ENCODE measurements at places on chromosomes 2 and 18.

DNA sequence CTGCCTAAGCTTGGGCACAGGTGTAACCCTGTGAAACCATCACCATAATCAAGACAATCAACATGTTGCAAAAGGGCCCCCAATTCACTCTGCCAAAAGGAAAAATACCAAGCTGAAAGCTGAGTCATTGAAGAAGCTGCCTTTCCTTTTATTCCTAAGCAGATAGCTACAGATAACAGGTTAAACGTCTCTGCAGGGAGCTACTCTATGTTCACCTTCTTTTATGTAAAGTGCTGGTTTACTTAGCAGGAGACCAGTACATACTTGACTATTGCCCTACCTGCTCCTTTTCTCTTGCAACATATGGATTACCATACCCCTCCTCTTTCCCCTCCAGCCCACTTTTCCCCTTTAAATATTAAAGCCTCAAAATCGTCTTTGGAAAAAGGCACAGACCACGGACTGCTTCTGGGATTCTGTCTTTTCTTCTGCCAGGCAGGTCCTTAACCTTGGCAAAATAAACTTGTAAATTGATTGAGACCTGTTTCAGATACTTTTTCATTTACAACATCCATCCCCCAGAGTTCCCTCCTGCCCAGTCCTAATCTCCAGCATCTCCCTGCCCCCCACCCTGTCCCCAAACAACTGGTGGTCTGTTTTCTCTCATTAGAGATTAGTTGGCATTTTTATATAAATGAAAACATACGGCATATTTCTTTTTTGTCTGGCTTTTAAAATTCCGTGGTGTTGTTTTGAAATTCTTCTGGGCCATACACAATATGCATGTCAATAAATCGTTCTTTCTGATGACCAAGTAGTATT, 37.8 kb upstream of the LDLRAD4 start:
- DNase-seq = no peak

- no peak for DNase-seq
Observed at GRCh38 chr2:215657844-215658243, 222.0 kb upstream of the FN1 start.

DNA sequence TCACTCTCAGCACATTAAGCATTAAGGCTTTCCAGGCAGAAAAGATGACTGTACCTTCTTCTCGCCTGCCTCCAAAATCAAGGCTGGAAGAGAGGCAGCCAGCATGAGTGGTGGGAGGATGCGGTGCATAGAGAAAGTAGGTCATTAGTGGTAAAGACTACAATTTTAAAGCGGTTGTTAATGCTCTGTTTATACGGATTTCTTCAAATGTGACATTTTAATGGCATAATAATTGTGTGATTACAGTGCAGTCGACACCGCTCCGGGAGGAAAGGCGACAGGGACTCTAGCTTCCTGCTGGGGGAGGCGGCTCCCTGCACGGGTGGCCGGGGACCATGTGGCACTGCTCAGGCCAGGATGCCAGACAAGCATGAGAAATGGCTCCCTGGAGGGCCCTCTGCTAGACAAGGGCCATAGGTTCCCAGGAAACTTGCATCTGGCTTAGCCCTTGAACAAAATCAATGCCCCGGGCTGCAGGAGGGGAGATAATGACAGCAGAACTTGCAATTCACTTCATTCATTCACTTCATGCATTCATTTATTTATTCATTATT, 129.6 kb downstream of the GALNT14 start:
- DNase-seq = no peak

DNA sequence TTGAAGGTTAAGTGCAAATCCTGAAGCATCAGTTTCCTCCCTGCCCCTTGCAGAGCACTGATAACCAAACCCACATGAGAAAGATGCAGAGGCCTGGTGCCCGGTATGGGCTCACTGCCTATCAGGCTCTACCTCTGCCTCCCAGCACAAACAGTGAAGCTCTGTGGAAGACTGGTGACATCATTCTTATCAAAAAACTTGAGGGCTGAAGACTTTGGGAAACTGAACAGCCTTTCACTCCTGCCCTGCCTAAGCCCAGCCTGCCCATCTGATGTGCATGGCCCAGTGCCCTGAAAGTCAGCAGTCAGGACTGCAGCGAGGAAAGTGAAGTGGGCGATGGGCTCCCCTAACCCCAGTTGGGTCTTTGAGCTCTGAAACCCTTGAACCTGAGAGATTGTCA, 174.8 kb upstream of the ARL4C start:
- no peak for DNase-seq

DNA sequence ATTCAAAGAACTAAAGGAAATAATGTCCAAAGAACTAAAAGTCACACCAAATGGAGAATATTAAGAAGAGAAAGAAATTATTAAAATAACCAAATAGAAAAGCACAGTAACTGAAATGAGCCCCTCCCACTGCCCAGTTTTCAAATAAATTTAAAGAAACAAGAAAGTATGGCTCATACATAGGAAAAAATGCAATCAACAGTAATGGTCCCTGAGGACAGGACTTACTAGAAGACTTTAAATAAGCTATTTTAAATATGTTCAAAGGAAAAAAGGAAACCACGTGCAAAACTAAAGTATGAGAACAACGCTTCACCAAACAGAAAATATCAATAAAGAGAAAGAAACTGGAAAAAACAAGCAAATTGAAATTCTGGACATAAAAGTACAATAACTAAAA, 58.9 kb downstream of the TMEM131 start:
- no peak for DNase-seq

- DNase-seq = no peak
Observed at GRCh38 chr2:238861766-238862315, 14.0 kb downstream of the TWIST2 start.

DNA sequence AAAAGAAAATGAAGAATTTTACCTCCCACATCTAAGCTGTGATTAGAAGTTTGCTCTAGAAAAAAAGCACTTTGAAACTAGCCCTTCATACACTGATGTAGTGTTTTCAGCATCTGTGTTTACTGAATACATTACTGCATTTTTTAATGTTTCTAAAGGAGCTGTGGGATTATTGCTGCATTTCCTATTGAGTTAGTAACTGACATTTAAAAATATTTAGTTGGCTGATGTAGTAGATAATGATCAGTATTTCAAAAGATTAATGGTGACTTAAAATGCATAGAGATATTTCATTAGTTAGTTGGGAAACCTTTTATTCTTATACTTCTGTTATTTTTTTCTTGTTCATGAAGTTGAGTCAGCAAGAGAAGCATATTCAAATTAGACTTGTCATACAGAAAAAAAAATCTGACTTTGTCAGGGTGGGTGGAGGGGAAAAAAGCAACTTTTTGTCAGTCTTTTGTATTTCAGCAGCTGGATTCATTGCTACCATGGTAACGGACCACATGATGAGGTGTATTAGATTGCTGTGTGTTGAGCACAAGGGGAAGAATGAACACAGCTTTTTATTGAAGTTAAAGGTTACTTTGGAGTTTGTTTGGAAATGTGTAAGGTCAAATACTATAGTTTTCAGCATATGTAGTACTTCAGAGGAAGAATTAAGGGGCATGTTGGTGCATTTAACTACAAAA, at the start of gene DTNA:
TSS of gene DTNA (plus strand) at position 549 of the 692 bp plus-strand sequence. CDS start 45,679 bp downstream, outside the sequence.
- no peak for DNase-seq

GRCh38 chr2:15750433-15750814, 158.8 kb downstream of the DDX1 start:
- no peak for DNase-seq

- no peak for DNase-seq
Observed at GRCh38 chr2:3066831-3067230, 310.8 kb downstream of the EIPR1 start.

- no peak for DNase-seq
Observed at GRCh38 chr2:73700131-73700611, 37.0 kb downstream of the TPRKB start.

DNA sequence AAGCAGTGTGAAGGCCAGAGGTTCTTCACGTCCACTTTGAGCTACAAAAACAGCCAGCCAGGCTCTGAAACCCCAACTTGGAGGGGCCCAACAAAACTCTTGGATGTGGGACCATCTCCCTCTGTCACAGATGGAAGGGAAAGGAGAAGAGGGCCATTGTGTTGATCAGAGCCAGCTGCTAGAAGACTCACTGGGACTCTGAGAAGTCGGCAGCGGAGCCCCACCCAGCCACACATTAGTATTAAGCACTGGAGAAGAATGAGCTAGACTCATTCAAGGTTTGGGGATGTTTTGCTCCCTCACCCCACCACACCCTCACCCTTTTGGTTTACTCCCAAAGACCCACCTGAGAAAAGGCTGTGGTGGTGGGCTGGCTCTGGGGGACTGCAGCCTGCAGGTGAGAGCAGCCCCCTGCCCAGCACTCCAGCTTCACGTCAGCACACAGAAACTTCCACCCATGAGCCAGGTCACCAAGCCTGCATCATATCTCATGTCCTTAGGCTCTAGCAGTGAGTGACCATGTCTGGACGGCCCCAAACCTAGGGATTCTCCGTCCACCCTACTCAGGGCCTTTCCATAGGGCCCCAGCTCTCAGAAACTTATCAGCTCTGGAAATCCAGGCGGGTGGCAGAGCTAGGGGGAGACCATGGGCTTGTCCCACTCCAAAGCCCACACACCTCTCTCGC, 12.6 kb downstream of the TEX51 start:
- no peak for DNase-seq

DNA sequence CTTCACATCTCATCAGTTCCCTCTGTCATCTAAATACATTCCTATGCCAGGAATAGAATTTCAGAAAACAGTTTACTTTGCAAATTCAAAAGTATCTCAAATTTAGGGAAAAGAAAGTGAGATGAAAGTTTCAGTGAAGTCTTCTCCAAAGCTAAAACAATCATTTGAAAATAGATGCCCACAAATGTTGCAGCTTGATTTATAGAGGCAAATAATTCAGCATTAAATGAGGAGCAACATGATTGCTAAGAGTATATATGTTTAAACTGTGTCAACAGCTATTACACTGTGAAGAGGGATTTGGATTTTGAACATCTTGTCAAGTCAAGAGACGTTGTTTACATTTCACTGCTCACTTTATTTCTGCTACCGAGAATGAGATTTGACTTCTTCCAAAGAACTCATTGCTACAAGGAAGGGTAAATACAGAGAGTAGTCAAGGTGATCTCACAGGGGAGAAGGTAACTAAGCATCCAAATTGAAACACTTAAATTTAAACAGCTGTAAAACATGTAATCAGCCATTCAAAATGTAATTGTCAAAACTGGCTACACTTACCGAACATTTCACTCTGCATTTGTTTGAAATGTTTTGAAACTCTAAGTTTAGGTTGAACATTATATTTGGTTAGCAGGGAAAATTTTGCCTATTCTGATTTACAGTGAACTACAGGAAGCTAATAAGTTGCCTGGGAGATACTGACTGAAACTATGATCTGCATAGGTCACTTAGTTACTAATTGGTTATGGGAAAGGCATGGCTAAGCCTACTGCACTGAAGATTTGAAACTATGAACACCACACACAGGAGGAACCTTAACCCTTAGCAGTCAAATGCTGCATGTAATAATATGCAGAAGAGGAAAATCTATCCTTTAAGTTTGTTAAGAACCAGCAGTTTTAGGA, 33.2 kb upstream of the GALNT3 start:
- no peak for DNase-seq

DNA sequence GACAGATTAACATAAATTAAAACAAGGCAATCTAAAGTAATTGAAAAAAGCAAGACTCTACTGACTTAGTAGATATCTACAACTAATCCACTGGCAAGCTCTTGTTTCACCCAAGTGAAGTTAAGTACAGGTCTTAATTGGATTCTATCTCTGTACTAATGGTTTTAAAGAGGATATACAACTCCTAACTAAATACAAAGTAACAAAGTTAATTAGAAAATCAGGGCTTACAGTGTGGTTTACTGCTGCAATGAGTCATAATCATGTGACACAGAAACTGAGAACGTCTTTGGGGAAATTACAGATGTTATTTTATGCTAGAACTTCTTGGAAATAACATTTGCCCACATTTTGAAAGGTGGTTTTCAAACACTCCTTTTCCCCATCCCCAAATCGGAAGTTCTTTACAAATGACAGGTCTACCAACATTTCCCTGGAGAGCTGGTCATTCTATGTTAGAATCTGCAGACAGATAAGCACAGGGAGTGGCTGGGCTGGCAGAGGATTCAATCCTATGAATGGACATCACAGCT, 245.3 kb downstream of the STK39 start:
- DNase-seq = no peak

- DNase-seq = no peak
Observed at GRCh38 chr2:8662239-8662879, 19.5 kb upstream of the ID2 start.

- DNase-seq = no peak
Observed at GRCh38 chr18:40314199-40314598, 1640.8 kb upstream of the PIK3C3 start.

- no peak for DNase-seq
Observed at GRCh38 chr2:239991689-239992314, 33.3 kb downstream of the NDUFA10 start.

- no peak for DNase-seq
Observed at GRCh38 chr2:206488623-206489022, 45.3 kb downstream of the ADAM23 start.

- no peak for DNase-seq
Observed at GRCh38 chr18:21439431-21439846, 161.1 kb downstream of the ESCO1 start.

DNA sequence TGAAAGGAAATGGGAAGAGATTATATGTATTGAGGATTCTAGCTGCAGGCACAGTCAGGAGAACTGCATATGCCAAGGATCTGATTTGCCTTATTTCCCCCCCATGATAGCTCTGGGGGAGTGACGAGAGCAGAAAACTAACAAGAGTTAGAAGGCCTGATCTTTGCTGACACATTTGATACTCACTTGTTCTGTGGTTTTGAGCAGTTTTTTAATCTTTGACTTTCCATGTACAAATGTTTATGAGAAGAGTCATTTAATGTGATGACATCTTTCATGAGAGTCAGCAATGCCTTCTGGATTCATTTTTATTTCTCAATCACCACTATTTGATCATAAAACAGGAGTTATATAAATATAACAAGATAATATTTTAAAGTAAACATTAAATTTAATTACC, 12.7 kb upstream of the SERPINB7 start:
- no peak for DNase-seq

GRCh38 chr2:188523919-188524318, 232.2 kb downstream of the GULP1 start:
- no peak for DNase-seq

GRCh38 chr2:173909846-173910245, 55.3 kb downstream of the SP3 start:
- no peak for DNase-seq

DNA sequence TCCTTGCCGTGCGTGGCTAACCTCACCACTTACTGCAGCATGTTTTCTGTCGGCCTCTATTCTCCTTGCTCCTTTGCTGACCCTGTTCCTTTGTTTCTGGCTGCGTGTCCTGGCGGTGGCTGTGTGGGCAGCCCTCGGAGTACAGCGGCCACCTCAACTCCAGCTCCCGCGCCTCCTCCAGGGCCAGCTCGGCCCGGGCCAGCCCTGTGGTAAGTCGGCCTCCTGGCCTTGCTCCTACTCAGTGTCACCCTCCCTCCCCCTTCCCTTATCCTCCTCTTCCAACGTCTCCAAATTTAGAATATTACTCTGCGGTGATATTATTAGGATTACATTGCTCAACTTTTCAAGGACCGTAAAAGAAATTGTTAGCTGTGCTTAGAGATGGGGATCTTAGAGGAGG, 59.5 kb upstream of the RBM44 start:
- DNase-seq = no peak

GRCh38 chr2:231132129-231132528, 7.3 kb upstream of the HTR2B start:
- no peak for DNase-seq
